Stimulated activated CD4-positive, alpha-beta T cell treated with anti-CD3 and anti-CD28 coated beads, Interleukin-1b, Interleukin-23, amount 100 ng/mL, for 4 hours (primary cell): ENCODE measurements at places on chromosomes 12 and 14.

GRCh38 chr12:46082490-46083200 is 92.3 kb upstream of the SCAF11 start:
- no peak for DNase-seq

- no peak for DNase-seq
Observed at GRCh38 chr14:72839753-72840607, 53.9 kb downstream of the DPF3 start.

DNA sequence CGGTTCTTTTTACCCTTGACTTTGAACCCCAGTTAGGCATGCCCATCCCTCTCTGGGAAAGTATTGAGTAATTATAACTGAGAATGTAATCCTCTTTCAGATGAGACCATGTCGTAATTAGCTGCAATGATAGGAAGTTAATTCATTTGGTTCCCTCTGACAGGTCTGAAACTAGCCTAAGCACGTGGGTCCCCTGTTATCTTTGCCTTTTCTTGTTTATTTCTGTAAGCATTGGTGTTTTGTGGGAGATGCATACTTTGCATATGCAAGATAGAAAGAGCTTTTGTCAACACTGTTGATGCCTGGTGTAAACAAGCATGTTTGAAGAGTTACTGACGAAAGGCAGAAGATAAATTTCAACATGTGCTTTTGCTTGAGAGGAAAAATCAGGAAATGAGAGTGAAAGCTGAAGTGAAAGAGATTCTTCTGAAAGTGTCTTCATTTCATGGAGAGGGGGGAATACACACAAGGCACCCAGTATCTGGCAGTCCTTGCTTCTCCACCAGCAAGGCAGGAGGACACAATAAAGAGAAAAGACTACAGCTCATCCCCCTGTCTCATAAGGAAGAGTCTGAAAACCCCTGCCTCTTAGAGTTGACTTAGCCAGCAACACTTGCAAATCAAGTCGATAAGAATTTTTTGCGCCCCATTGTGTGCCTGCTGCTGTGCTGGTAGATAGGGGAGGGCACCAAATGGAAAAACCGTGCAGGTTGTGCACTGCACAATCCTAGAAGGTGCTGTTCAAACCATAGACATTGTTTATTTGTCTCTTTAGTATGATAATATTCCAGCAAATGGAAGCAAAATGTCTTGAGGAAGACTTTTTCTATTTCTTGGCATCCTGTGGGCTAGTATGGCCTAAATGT is 77.8 kb downstream of the SLC24A4 start:
- no peak for DNase-seq

GRCh38 chr12:6734506-6735387 is 10.9 kb downstream of the COPS7A start:
- no peak for DNase-seq

DNA sequence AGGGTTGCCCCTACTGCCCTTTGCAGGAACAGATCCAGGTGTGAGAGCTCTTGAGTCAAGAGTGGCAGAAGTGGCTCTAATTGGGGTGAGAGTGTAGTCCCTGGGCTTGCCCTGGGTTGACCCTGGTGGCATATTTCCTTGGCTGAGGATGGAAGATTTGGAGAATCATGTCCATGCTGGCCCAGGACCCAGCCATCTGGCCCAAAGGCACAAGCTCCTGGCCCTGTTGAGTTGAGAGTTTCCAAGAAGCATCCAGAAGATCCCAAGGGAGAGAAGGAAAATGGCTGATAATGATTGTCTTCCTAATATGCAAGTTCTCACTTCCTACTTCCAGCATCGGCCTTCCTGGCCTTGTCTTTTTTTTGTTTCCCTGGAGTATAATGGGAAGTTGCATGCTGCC is 55.5 kb upstream of the SRSF5 start:
- DNase-seq = no peak
